Hippocampal formation (tissue), 2 donors: ENCODE measurements at places on chromosomes 6 and 20.

- no peak for DNase-seq
These were observed 19.5 kb downstream of the RNF24 start for GRCh38 chr20:3995749-3996320.

DNA sequence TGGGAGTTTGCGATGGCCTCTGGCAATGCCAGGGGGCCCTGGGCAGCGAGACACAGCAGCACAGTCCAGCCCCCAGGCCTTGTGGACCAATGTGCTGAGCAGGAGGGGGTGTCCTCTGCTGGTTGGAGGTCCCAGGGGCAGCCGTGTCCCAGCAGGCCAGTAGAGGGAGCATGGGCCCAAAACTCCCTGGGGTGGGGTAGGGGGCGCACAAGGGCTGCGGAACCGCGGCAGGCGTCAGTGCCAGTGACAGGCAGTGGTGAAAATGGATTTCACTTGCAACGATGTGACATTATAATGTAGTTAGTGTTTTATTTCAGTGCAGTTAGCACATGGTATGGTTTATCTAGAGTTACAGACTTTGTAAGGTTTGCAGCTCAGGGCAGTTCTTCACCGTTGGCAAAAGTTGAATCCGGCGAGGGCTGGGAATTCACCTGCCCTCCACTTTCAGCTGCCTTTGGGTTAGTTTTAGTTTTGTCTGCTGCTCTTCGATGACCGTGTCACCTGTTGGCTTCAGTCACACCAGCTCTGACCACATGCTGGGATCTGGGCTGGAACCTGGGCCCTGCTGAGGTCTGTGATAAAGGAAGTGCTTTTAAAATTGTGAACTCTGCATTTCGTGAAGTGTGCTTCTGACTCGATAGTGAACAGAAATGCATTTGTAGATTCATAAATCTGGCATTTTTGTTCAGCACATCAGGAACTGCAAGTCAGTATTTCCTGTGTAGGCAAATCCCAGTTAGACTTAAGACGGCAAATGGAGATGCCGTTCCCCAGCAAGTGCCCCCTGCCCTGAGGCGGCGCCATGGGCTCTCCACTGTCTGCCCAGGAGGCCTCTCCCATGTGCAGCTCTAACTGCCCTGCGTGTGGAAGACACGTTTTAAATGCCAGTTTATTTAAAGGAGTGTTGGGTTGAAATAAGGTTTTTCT is 46.8 kb downstream of the PYGB start:
- DNase-seq: peak; percentile 50

DNA sequence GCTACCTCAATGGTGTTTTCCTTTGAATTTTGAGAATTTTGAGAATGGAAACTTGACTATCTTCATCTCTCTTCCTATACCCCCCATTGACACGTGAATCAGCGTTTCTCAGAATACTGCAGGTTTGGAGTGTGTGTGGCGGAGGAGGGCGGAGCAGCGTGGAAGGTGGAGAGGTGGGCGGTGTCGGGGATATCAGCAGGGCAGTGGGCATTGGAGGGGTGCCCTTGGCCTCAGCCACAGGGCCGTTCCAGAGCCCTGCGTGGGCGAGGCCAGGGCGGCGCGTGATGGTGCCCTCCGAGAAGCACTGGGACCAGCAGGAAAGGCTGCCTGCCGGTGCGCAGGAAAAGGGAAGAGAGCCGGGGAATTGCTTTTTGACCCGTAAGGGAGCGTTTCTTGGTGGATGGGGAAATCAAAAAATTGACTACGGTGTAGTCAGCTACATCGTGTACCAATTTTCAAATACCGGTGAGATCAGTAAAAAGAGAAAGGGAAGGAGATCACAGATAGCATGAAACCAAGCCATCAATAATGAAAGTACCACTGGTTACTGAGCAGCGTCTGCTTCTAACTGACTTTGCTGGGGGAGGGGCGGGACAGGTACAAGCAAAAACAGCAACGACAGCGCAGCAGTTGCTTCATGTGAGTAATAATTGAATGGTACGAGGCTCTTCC is 82.7 kb upstream of the DUSP22 start:
- DNase-seq: no peak

GRCh38 chr20:58497076-58497641 is 18.0 kb downstream of the APCDD1L start:
- DNase-seq: no peak

GRCh38 chr6:136330634-136331033 is 41.0 kb upstream of the BCLAF1 start:
- DNase-seq: no peak

GRCh38 chr6:122482750-122483080 is 11.1 kb upstream of the SERINC1 start:
- DNase-seq: no peak

DNA sequence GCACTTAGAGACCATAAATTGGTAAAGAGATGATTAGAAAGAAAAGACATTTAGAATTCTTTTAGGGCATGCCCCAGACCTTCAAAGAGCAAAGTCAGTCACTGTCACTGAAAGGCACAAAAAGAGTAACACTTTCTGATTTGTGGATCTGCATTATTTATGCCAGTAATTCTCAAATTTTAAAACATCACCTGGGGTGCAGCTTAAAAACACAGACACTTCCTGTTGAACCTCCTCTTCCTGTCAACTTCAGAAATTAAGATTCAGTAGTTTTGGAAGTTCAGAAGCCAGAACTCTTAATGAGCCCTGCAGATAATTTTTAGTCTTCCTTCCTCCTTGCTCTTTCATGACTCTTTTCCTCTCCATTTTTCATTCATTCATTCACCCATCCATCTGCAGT is 137.5 kb downstream of the NRN1 start:
- no peak for DNase-seq

GRCh38 chr6:30202366-30202765 is 10.8 kb downstream of the TRIM26 start:
- DNase-seq: no peak

DNA sequence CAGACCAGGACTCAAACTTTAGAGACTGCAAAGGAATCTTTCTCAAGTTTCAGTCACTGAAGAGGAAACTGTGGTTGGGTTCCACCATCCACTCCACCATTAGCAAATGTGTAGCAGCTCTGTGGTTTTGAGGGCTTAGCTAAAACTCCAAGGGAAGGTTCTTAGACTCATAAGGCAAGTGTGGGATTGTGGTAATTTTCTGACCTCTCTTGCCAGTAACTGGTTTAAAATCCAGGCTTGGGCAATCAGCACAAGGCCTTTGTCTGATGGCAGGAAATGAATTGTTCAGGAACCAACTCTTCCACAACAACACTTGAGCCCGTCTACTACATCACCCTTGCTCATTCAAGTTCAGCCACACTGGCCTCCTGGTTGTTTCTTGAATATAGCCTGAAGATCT is 68.6 kb upstream of the FBXL4 start:
- no peak for DNase-seq

GRCh38 chr6:47034926-47035325 is 7.2 kb downstream of the ADGRF1 start:
- no peak for DNase-seq

- no peak for DNase-seq
These were observed 377.1 kb downstream of the CENPW start for GRCh38 chr6:126716826-126717509.
